Stimulated activated naive CD8-positive, alpha-beta T cell treated with anti-CD3 and anti-CD28 coated beads, Interleukin-15, Interleukin-2, amounts not matched to agents 100 U/mL and 50 U/mL, for 24 hours (primary cell): ENCODE measurements at places on chromosomes 6 and 20.

DNA sequence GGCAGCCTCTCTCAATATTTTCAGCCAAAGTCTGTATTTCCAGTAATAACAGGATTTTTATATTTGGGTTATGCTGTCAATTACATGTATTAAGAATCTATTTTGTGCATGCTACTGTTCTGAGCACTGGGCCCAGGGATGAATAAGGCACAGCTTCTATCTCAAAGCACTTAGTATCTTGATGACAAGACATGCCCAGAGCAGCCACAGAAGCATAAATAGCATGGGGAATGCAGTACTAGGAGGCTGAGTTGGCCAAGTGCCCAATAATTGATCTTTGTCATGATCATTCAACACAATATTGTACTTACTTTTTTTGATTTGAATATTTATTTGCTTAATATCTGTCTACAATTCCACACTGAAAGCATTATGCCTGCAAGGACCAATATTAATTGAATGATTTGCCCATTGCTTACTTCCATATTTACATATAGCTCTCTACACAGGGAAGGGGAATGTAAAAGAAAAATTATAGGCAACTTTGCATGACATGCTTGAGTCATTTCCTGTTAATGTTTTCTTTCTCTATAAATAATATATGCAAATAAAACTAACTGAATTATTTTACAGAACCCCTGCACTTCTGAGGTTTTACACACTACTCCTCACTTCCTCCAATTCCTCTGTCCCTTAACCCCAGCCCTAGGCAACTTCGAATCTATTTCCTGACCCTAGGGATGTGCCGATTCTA, 298.9 kb upstream of the BMP2 start:
- no peak for DNase-seq

- no peak for DNase-seq
These were observed 481.8 kb downstream of the TFAP2B start for GRCh38 chr6:51300510-51300909.

DNA sequence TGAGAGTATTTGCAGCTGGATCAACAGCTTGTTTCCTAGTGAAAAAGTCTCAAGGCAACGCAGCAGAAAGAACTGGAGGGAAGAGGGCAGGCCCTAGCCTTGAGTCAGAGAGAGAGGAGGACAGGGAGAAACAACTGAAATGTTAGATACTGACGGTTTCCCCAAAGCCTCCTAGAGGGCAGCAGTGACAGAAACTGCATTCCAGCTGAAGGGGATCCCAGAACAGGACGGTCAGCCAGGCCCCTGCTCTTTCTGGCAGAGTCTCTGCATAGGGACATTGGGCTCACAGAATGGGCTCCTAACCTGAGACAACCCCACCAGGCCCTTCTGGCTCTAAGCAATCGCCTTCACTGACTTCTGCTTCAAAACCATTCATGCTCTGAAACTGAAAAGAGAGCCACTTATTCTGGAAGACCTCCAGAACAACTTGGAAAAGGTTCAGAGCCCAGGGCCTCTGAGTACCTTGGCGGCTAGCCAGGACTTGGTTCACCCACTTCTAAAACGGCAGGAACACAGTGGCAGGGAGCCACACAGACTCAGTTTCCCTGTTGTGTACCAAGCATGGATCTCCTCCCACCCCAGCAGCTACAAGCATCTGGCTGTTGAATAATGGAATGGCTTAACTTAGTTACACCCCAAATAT, 72.9 kb downstream of the PSMB1 start:
- no peak for DNase-seq

- no peak for DNase-seq
These were observed 15.5 kb downstream of the TMEM151B start for GRCh38 chr6:44285552-44286284.

- DNase-seq = no peak
These were observed 13.8 kb downstream of the BRD2 start for GRCh38 chr6:32982084-32982701.
